GM23338 (cell line): ENCODE measurements at places on chromosomes 4 and X.
A peak's percentile ranks its signal among the peaks of the same experiment; 100 is the strongest.

- DNase-seq: no peak
These were observed 28.0 kb upstream of the CD40LG start for GRCh38 chrX:136619899-136620505.

- DNase-seq: peak; percentile 46
These were observed 85.4 kb upstream of the GBA3 start for GRCh38 chr4:22607382-22607781.

DNA sequence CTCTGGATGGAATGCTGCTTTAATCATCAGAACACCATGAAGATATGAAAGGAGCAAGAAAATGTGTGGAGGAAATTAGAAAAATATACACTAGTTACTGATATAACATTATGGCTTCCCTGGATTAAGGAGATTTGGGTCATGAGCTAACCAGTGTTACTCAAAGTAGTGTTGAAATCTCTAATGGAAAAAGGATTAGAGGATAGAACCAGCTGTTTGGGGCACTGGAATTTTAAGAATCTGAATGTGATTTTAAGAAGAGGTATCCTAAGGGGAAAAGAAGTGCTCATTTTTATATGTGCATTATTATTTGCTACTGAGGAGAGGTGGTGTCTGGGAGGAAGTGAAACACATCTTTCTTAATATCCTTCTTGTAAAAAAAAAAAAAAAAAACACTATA lies 164.1 kb upstream of the PPARGC1A start:
- DNase-seq: no peak

GRCh38 chrX:138150709-138151108 lies 560.8 kb downstream of the FGF13 start:
- peak; percentile 13 for DNase-seq

- DNase-seq: no peak
These were observed 18.0 kb upstream of the MND1 start for GRCh38 chr4:153326513-153326912.

- DNase-seq: no peak
These were observed 2.2 kb downstream of the ATP8A1 start for GRCh38 chr4:42654631-42655268.

DNA sequence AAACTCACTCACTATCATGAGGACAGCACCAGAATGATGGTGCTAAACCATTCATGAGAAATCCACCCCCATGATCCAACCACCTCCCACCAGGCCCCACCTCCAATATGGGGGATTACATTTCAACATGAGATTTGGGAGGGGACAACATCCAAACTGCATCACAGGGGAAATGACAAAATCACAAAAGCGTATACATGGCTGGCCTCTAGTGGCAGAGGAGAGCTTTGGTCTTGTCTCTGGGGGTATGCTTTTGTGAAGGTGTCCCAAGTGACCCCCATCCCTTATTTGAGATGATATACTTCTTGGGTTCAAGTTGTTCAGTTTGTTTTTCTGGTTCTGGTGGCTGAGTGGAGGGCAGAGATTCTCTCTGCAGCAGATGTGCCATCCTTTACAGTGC lies 8.5 kb upstream of the SETD7 start:
- DNase-seq: peak; percentile 41

- DNase-seq: no peak
These were observed 1.1 kb downstream of the BLOC1S4 start for GRCh38 chr4:6716958-6717655.

DNA sequence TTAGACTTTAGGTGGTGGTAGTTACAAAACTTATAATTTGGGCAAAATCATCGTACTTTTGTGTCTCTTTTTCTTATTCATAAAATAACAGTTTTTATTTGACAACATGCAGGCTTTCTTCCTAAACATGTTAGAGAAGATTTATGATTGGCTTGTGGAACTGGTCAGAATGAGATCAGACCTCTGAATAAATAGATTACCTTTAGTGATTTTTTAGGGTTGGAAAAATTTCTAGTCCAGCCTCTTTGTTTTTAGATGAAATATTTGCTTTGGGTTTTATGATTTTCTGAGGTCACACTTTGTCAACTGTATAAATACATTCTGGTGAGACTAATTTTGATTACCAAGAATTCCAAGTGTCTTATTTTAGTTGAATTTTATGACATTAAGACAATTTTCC lies 29.2 kb downstream of the MOB1B start:
- DNase-seq: no peak

DNA sequence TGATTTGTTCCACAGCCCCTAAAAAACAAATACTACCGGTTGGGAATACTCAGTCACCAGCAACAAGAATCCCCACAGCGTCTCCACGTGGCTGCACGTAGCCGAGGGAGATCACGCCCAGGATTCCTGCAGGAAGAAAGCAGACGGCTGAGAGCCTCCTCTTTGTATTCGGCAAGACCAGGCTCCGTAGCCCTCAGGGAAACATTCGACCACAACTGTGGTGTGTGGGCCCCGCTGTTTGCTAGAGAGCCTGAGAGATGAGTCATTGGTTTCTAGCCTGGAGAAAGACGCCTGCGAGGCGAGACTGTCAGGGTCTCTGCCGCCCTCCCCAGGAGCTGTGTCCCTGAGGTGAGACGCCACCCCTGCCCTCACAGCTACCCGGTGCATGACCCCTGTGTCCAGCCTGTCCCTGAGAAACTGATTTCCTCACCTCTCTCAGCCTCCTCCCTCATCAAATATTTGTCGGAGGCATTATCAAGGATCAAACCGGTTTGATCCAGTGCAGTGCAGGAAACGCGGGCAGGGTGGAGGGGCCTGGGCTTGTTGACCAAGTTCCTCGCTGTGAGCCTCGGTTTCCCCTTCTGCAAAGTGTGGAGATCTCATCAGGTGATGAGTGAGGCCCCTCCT lies 4.7 kb upstream of the S100P start:
- peak; percentile 72 for DNase-seq

- DNase-seq: no peak
These were observed 55.1 kb downstream of the SPATA18 start for GRCh38 chr4:52106191-52106590.

GRCh38 chrX:121132675-121133074 lies 85.3 kb downstream of the GLUD2 start:
- DNase-seq: no peak

DNA sequence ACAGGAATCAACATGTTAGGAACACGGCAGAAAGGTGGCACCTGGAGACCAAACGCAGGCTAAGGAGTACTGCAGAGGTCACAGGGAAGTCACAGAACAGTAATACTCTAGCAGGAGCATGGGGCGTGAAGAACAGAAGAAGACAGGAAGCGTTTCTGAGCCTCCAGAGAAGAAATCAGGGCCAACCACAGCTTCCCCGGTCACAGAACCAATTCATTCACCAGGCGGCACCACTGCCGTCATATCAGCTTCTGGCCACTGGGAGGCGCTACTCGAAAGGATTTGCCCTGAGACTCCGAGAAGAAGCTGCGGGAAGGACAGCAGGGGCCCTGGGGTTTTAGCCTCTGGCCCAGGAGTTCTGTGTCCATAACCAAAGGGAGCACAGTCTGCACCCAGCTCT lies 78.0 kb upstream of the DRD5 start:
- DNase-seq: peak; percentile 80

- DNase-seq: no peak
These were observed 53.7 kb downstream of the CLDN22 start for GRCh38 chr4:183266371-183266770.

DNA sequence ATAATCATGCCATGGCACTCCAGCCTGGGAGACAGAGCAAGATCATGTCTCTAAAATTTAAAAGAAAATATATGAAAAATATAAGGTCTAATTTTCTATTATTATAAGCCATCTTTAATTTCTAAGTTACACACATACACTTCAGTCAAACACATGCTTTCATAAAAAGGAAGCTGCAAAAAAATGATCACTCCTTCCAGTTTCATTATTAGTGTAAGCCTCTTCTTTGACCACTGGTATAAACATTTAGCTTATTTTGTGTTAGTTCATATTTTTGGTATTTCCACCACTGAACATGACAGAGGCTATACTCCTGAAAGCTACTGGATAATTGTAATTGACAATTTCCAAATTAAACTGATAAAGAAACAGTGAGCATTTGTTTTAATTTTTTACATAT lies 163.3 kb upstream of the USP38 start:
- no peak for DNase-seq

- no peak for DNase-seq
These were observed 157.4 kb downstream of the HS3ST1 start for GRCh38 chr4:11271263-11271662.

GRCh38 chr4:94603170-94603747 lies 151.5 kb downstream of the PDLIM5 start:
- no peak for DNase-seq

DNA sequence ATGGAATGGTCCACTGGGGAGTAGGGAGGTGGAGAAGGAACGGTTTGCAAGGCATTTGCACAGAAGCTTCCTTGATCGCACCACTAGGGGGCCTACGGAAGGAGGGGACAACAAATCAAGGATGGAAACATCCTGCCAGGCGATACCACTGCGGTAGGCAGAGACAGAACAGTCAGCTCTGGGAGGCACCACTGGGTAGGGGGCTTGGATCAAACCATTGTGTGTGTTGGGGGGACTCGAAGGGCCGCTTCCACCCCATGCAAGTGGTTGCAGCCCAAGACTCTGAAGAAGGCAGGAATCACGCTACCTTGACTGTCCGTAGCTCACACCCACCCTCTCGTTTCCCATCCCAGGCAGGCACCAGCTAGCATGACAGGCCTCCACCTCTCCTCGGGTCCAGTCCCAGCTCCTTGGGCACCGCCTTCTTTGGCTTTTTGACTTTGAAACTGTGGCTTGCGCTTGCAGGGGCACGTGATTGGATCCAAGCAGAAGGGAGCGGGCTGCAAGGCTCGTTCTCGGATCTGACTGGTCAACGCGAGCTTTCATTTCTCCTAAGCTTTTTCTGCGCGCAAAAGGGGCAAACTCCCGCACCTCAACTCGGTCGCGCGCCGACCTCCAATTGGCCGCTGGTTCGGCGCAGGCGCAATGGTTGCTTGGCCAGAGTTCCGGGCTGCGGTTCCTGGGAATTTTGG lies 28.4 kb downstream of the GAGE1 start:
- peak; percentile 55 for DNase-seq

DNA sequence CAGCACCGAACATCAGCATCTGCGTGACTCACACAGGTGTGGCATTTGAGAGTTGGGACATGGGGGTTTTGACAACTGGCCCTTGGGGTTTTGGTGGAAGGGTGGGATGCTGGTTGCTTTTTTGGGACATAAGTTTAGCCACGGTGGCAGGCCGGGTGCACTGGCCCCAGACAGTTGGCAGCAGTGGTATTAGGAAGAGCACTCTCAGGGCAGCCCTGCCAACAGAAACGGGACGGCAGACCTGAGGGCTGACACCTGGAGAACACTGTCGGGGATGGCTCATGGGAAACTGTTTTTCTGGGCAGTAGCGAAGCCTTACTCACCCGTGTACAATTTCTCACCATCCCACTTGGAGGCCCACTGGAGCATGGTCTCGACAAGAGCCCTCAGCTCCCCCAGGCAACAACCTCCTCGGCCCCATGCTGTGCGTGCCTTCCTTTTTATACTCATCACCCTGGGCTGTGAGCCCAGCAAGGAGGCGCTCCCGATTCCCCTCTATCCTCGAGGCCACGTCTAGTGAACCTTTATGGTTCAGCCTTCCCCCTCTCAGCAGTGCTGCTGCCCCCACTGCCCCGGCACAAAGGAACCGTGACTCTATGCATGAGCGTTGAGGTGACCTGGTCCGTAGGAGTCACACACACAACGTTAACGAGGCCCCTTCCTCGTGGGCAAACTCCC lies 30.6 kb downstream of the WDR1 start:
- no peak for DNase-seq
